ENCODE measurements at places on chromosomes 16 and 17. TPM values are rescaled to one million over a fixed set of nuclear protein-coding genes. Genes with fewer than 3 reads are reported as not detected.

GRCh38 chr17:50325906-50326305 is 20.0 kb upstream of the XYLT2 start:
- no peak for DNase-seq

NOG gene
- not detected for total RNA-seq

EVPLL gene
- not detected for total RNA-seq

DNA sequence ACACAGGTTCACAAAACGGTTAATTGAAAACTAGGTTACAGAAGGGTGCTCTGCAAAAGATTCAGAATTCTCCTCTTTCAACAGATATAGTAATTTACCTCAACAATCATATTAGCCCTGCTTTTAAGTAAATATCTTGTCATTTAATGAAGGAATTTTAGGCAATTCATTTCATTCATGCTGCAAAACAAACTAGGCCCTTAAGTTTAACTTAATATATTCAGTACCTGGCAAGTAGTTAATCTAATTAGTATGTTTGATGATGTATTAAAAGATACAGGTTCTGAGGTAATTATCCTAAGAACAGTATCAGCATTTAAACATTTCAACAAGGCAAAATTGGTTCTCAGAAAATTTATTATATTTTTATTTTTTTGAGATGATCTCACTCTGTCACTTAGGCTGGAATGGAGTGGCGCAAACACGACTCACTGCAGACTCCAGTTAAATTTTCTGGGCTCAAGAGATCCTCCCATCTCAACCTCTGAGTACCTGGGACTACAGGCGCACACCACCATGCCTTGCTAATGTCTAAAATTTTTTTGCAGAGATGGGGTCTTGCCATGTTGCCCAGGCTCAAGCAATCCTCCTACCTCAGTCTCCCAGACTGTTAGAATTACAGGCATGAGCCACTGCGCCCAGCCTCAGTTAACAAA is 44.9 kb downstream of the SMURF2 start:
- DNase-seq: no peak

SDR42E1 gene
- total RNA-seq: 1.8 TPM

DNAH17 gene
- total RNA-seq: 0.68 TPM

DNA sequence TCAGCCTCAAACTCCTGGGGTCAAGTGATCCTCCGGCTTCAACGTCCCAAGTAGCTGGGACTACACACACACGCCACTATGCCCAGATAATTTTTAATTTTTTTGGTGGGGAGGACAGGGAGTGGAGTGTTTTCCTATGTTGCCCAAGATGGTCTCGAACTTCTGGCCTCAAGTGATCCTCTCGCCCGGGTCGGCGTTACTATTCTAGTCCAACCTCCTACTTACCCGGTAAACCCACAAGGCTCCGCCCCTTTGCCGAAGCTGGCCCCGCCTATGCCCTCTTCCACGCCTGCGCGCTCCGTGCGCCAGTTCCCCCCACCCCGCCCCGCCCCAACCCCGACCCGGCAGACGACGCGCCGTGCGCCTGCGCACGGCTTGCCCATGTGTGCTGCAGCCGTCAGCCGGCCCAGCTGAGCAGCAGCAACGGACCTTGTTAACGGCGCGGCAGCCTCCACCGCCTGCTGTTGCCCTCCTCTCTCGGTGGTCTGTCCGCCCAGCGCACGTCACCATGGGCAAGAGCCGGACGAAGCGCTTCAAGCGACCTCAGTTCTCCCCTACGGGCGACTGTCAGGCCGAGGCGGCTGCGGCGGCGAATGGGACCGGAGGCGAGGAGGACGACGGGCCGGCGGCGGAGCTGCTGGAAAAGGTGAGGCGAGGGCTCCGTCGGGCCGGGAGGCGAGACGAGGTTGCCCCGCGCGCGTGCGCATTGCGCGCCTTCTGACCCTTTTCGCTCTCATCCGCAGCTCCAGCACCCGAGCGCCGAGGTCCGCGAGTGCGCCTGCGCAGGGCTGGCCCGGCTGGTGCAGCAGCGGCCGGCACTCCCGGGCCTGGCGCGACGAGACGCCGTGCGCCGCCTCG is at the start of gene HEATR3:
Gene HEATR3 (plus strand): TSS at position 347 of the 858 bp plus-strand sequence. CDS start 162 bp downstream, at position 509.
- DNase-seq: peak; percentile 95

GRCh38 chr17:8904686-8905085 is 37.2 kb upstream of the PIK3R6 start:
- no peak for DNase-seq

GRCh38 chr16:76665571-76666275 is 388.5 kb downstream of the CNTNAP4 start:
- DNase-seq: no peak

DNA sequence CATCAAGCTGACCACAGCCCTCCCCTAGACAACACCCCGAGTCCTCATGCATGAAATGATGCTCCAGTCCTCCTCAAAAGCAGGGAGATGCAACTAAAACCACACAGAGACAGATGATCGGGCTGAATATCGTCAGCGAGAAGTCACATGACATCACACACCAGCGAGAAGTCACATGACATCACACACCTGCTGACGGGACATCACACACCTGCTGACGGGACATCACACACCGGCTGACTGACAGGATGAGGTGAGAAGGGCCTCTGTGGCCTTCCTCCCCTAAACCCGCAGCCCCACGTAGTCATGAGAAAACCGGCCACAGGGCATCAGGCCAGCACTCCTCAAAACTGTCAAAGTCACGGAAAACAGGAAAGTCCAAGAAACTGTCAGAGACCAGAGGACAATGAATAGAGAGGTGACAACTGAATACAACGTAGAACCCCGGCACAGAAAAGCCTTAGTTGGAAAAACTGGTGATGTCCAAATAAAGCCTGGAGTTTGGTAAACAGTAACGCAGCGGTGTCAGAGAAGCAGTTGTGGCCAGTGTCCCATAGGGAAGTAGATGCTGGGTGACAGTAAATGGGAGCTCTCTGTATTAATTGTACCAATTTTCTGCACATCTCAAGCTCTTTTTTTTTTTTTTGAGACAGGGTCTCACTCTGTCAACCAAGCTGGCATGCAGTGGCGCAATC is 14.3 kb downstream of the LITAF start:
- DNase-seq: no peak
